ENCODE measurements at places on chromosomes 6 and 20.
A peak's percentile ranks its signal among the peaks of the same experiment; 100 is the strongest.

DNA sequence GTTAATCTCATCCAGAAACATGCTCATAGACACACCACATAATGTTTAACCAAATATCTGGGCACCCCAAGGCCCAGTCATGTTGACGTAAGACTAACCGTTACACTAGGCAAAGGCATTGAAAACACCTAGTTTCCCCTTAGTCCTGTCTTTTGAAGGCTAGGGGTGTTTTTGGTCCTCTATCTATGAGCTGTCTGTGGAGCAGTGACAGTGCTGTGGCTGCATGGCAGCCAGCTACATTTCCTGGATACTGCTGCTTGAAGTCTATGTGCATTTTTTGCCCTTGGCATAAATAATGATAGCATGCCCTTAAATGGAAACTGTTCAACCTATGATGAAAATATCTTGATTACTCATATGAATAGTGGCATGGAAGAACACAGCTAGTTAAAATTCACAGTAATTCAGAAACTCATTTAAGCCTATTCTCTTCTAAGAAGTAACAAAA, 18.6 kb downstream of the FARS2 start:
- no peak for DNase-seq

GRCh38 chr6:109978174-109979032, at the start of gene GPR6:
Gene GPR6, plus strand, starts transcription at chr6:109978311. Its CDS starts 802 bp downstream, at chr6:109979113.
- peak; percentile 48 for DNase-seq

- no peak for DNase-seq
Measured at GRCh38 chr6:43399932-43400487, 27.3 kb upstream of the ABCC10 start.

GRCh38 chr20:53872561-53873229, 197.7 kb downstream of the BCAS1 start:
- no peak for DNase-seq

DNA sequence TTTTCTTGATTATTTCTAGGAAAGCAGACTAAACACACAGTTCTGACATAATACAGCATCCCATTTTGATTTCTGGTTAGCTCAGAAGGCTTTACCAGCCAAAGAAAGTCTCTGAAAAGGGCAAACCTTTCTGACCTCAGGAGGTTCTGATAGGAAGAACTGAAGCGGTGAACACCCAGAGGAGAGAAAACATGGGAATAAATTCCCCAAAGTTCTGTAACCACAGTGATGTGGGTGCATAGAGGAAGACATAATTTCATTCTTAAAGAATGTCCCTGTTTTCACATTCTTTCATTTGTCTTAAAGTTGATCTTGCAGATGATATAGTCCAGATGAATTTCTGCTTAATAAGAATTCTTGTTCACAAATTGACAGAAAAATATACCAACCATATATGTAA, 60.3 kb downstream of the RSPO3 start:
- no peak for DNase-seq

- no peak for DNase-seq
Measured at GRCh38 chr20:31497838-31498540, 16.3 kb upstream of the HM13 start.

DNA sequence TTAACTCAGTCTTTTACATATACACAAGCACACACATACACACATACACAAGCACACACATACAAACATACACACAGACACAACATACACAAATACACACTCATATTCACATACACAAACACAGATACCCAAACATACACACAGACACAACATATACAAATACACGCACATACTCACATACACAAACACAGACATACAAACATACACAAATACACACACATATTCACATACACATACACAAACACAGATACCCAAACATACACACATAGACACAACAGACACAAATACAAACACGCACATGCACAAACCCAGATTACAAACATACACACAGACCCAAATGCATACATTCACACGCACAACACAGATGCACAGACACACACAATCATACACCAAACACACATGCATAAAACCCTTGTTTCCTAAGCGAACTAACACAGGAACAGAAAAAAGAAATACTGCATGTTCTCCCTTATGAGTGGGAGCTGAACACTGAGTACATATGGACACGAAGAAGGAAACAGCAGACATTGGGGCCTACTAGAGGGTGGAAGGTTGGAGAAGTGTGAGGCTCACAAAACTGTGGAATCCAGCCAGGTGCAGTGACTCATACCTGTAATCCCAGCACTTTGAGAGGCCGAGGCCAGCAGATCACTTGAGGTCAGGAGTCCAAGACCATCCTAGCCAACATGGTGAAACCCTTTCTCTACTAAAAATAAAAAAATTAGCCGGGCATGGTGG, 34.2 kb downstream of the PIM1 start:
- no peak for DNase-seq

- no peak for DNase-seq
Measured at GRCh38 chr20:63090052-63090451, 83.3 kb upstream of the BHLHE23 start.

DNA sequence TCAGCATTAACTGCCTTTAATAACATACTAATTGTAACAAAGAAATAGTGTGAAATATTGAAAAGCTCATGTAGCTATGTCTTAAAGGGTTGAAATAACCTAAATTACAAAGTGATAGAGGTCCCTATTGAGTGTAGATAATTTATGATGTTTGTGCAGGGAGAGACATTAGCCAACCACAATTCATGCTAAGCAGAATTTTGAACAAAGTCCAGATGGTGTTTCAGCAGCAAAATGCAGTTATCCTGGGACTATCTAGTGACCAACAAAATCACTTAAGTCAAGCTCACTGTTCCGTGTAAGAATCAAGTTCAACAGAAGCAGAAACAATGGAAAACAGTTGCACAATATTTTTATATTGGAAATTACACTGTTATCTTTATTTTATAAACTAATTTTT, 218.5 kb downstream of the SIM1 start:
- DNase-seq, result no peak

GRCh38 chr6:1622851-1623768, 13.4 kb downstream of the FOXC1 start:
- no peak for DNase-seq

- DNase-seq, result no peak
Measured at GRCh38 chr20:24321973-24322372, 147.5 kb upstream of the SYNDIG1 start.

DNA sequence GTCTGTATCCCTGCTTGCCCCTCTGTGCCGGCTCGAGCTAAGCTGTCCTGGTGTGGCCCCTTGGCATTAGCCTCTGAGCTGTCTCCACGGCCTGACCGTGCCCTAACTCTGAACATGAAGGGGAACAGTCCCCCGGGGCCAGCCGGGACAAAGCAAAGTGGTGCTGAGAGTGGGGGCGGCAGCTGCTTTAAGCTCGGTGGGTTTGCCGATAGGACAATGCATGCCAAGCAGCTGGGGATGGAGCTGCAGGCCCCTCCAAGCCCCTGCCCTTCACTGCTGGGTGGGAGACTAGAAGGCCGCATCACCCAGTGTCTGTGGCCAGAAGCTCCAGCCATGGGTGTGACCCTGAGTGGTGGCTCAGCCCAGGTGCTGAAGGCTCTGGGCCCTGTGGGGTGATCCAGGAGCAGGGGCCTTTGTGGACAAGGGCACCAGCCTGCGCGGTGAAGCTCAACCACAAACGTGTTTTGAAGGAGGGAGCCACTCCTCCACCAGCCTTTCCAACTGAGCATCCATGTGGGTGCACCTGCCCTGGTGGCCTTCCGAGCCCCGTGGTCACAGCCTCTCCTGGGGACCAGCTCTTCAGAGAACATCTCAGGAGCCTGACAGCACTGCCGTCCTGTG, 242.5 kb downstream of the ERMARD start:
- DNase-seq, result no peak

DNA sequence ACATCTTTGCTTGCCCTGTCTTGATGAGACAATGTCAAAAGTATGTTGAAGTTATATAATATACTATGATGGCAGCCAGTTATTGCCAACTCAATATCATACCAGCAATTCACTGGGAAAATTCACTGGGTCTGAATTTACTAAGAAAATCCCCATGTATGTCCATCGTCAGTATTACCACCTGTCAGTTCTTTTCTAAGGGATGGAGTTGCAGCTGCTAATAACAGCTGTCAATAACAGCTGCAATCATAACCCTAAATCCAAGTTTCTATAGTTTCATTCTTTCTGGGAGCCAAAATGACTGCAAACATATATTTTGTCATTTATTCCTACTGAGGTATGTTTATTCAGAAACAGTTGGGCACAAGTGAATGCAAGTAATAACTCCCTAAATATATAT, 132.6 kb upstream of the RIN2 start:
- no peak for DNase-seq

- no peak for DNase-seq
Measured at GRCh38 chr6:44120692-44121443, 6.4 kb downstream of the MRPL14 start.

DNA sequence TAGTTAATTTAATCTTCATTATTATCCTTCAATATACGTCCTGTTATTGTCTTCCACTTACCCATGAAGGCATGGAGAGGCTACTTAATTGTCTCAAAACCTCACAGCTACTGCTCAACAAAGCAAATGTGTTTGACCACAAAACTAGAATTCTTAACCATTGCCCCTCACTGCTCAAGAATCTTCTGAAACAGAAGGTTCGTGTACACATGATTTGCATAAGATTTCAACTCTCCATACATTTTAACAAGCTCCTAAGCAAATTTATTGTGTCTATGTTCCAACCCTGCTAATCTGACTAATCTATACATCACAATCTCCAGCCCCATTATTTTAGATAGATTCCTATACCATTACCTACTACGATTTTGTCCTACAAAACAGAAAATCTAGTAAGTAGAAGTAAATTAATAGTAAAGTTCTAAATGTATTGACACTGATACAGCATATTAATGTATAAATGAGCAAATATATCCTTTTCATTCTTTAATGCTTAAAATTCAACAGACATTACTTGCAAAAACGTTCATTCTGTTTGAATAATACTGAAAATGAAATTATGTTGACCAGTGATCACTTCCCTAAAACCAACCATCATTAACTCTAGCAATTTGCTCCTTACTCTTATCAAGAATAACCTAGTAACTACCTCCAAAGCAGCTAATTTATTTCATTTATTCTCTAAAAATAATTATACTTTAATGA, 89.7 kb upstream of the RNF217 start:
- no peak for DNase-seq

- DNase-seq, result no peak
Measured at GRCh38 chr6:41672016-41672415, 33.7 kb downstream of the MDFI start.

- no peak for DNase-seq
Measured at GRCh38 chr20:56957737-56958553, 308.5 kb downstream of the BMP7 start.

DNA sequence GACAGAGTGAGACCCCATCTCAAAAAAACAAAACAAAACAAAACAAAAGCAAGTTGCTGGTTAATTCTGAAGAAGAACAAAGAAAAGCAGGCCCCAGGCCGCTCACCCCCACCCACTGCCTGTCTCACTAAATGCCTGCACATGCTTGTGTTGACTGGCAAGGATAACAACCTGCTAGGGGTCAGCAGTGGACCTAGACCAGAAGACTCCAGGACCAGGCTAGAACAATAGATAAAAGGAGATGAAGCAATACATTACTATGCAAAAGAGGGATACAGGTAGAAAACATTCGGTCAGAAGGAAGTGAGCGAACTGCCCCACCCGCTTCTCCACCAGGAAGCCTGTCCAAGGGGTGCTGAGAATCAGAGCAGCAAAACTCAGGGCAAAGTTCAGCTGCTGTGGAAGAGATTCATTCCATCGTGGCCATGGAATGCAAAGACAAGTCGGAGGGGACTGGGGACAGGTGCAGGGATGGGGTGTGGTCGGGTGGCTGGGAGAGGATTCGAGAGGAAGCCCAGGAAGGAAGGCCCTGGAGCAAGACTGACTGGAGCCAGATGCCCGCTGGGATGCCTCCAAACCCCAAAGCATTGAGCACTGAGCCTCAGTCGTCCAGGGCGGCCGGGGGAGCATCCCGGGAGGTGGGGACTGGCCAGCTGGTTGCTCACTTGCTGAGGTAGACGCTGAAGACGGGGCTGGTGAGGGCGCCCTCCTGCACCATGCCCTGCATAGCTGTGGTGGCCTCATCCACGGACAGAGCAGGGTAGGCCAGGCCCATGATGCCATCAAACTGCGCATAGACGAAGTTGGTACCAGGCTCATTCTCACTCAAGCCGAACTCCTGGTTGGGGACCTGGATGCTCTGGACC, 5.3 kb downstream of the PGC start:
- no peak for DNase-seq

DNA sequence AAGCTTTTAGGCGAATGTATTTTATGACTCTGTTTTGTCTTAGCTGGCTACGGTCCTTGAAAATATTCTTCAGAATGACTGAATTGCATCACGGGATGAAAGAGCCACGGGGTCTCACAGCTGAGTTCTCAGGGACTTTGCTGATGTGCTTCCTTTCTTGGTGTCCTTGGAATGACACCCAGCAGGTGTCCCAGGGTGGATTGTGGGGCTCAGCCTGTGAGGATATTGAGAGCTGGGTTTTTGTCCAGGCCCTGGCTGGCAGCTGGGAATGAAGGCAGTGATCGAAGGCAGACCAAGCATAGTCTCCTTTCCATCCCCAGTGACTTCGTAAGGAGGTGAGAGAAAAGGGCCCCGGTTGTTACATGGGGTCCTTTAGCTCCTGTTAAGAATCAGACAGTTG, 18.8 kb upstream of the MAPK13 start:
- no peak for DNase-seq

GRCh38 chr6:112362027-112362795, 15.1 kb downstream of the RFPL4B start:
- DNase-seq, result no peak

- peak; percentile 12 for DNase-seq
Measured at GRCh38 chr20:19096843-19097242, 115.6 kb upstream of the SLC24A3 start.

GRCh38 chr6:163413345-163414116, 987 bp upstream of the QKI start:
- peak; percentile 71 for DNase-seq

DNA sequence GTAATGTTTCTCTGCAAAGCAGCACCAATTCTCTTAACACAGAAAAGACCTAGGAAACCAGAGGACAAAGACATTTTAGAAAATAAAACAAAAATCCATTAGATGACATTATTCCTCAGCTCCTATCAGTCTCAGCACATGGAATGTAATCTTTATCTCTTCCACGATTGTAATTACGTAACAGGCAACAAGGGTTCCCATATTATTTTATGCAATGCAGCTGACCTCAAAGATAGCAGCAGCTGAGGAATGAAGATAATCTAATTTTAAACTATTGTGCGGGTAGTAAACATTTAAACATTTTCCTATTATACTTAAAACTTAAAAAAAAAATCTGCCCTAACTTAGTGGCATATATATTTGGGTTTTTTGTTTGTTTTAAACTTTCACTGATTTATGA, 33.0 kb upstream of the PTCHD4 start:
- DNase-seq, result no peak

- DNase-seq, result no peak
Measured at GRCh38 chr6:75619230-75619899, 17.7 kb downstream of the SENP6 start.

- DNase-seq, result no peak
Measured at GRCh38 chr6:41626917-41627316, 11.4 kb upstream of the MDFI start.
